ENCODE measurements at places on chromosomes 6 and 20.
A peak's percentile ranks its signal among the peaks of the same experiment; 100 is the strongest.

GRCh38 chr6:36327226-36327918 lies 9.3 kb downstream of the BNIP5 start:
- DNase-seq: no peak

DNA sequence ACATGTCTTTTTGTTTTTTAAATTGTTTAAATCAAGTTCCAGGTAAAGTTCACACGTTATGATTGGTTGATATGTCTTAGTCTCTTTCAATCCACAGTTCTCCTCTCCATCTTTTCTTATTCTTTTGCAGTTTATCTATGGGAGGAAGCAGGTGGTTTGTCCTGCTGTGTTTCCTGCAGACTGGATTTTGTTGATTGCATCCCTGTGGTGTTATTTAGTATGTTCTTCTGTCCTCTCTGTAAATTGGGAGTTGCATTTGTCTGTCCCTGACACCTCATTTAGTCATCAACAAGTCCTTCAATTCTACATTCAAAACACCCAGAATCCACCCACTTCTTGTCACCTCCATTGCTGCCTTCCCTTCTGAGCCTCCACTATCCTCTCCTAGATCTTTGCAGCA lies 8.1 kb downstream of the PACSIN1 start:
- DNase-seq: no peak

DNA sequence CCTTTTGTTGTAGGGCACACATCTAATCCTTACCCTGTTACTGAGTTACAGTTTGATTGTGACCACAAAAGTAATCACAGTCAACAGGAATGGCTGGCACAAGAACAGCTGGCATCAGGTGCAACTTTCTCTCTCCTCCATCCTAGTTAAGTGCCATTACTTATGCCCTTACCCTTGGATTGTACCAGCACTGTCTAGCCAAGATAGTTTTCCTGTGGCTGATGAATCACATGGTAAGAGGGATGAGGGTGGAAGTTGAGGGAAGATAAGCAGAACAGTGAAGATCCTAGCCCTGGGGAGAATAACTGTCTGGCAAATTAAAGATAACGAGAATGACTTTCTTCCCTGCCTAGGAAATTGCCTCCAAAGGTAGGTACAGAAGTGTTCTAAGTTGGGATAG lies 42.0 kb downstream of the RNF217 start:
- peak; percentile 34 for DNase-seq

DNA sequence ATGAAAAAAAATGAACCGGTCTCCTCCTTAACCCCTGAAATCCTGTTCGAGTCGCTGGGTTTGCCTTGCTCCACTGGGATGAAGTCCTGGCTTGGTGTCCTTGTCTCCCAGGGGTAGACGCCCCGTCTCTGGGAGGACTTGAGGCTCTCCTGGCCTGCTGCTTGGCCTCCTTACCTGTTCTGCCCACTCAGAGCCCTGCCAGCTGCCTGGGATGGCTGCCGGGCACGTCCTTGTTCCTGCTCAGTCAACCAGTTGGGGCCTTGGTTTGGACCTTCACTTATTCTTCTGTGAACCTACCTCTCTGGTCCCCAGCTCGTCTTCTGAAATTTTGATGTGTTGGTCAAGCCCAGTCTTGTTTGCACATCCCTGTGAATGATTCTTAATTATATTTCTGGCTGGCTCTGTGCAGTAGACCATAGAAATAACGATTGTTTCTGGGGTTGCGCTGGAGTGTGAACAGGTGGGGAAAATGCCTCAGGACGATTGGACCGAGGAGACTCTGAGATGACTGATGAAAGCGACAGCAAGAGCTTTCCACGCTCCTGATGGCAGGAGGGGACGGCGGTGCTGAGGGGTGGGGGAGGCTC lies 126.5 kb upstream of the ESR1 start:
- DNase-seq: no peak

DNA sequence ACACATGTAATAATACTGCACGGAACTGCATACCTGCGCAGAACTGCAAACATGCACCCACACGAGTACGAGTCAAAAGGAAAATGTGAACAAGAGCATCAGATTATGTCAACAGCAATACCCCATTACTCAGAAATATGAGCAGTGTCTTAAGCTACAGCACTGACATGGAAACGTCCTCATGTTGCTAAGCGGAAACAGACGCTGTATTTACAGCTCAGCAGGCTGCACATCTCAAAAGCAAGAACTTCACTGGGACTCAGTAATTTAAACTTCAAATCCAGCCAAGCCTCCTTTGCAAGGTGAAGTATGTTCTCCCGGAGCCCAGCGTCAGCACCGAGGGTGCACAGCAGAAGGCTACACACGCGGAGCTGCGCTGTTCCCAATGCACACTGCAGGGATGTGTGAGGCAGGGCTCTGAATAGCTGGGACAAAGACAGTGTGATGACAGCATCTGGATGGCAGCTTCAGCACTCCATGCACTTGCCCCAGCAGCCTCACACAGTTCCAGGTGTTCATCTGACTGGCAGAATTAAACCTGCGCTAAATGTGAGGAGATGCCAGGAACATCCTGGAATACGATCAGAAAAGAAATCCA lies 202.8 kb downstream of the WDR27 start:
- DNase-seq: no peak

- DNase-seq: no peak
Observed at GRCh38 chr6:12324099-12324498, 33.9 kb downstream of the EDN1 start.

DNA sequence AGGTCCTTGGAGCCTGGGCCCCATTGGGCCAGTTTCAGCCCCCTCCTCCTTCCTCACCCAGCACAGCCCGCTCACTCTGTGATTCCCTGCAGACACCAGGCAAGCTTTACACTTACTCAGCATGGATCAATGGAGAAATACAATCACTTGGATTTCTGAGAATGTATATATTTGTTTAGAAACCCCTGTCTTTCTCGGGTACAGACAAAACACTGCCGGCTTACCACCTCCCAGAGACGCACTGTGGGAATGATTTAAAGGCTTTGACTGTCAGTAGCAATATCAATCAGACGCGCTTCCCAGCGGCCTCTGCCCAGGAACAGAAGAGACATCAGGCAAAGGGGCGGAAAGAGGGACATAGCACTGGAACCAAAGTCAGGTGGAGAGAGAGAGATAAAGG lies 186.5 kb downstream of the MAFB start:
- DNase-seq: no peak

GRCh38 chr20:10454151-10454750 lies 19.1 kb downstream of the SLX4IP start:
- DNase-seq: no peak

DNA sequence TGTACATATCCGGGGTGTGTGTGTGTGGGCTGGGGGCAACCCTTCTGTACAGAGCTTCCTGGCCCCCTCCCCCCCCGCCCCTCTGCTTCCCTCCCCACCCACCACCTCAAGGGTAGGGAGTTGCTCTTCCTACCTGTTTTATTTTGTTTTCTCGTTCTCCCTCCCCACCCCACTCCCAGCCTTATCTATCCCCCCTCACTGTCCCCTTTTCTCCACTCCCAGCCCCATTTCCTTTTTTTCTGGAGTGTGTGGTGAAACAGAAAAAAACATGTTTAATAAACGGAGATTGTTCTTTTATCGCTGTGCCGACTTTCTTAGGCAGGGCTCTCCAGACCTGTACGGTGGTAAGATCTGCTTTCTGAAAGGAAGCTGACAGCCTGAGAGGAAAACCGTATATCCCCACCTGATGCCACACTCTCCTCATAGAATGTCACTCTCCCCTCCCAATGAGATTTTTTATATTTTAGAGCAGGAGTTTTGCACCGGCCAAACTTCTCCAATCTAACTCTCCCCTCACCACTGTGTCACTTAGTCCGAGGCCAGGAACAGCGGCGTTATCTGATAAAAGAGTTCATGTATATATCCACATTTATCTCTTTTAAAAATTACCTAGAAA lies 875 bp upstream of the ZBTB9 start:
- no peak for DNase-seq

DNA sequence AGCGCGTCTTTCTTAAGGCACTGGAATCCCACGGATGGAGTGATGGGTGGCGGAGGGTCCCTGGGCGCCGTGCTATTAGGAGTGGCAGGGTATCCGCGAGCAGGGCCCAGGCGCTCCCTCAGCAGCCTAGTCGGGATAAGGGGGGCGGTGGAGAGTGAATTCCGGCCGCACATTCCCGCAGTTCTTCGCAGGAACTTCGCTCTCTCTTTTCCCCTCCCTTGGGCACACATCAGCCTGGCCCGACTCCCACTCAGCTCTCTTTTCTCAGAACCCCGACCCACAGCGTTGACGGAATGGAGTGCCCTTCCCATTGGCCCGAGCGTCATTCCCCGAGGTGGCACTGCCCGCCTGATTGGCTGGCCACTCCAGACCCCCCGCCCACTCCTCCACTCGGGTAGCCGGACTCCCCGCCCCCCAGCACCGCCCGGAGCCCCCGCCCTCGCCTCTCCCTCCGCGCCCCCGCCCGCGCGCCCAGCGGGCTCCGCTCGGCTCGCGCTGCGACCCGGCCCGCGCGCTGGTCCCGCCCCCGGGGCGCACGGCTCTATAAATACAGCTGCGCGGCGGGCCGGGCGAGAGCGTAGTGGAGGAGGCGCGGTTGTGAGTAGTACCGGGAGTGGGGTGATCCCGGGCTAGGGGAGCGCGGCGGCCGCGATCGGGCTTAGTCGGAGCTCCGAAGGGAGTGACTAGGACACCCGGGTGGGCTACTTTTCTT lies at the start of gene ID4:
ID4 (plus strand) TSS at position 572 of the 712 bp plus-strand sequence. CDS start 385 bp downstream, outside the sequence.
- DNase-seq: peak; percentile 94

- DNase-seq: no peak
Observed at GRCh38 chr20:2604506-2604835, 48.0 kb upstream of the NOP56 start.

GRCh38 chr6:133610227-133610840 lies 278.6 kb upstream of the TCF21 start:
- no peak for DNase-seq

DNA sequence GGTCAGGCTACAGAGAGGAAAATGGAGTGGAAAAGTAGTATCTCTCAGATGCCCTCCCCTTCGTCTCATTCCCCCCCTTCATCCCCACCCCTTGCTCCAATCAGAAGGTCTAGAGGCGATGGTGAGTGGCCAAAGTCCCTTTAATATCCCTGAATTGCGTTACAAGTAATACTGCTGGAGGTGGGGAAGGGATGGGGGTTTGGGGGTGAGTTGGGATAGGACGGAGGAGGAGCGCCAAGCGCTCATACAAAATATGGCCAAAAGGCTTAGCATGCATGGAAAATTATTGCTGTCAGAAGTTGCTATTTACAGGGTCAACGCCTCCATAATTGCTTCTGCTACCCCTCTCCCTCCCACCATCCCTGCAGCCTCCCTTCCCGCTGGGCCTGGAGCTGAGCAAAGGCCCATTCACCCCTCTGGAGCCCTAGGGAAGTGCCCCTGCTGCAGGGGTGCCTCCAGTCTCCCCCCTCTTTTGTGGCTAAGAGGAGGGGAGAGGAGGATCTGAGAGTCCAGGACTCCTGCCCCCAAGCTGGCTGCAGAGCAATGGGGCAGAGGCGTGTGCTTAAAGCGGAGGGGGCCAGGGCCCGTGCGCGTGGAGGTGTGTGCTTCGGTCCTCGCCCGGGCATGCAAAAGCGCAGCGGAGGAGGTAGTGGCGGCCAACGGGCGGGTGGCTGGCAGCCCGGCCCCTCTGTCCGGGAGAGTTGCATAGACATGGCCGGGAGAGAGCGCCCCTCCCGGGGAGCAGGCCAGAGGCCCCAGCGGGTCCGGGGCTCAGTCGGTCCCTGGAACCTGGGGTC lies 8.7 kb upstream of the SRXN1 start:
- DNase-seq: no peak

DNA sequence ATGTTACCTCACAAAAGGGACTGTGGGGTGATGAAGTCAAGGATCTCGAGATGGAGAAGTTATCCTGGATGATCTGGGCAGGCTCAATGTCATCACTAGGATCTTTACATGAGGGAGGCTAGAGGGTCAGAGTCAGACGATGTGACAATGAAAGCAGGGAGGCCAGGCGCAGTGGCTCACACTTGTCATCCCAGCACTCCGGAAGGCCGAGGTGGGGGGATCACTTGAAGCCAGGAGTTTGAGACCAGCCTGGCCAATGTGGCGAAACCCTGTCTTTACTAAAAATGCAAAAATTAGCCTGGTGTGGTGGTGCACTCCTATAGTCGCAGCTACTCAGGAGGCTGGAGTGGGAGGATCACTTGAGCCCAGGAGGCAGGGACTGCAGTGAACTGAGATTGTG lies 68.8 kb downstream of the TTLL2 start:
- no peak for DNase-seq

- DNase-seq: no peak
Observed at GRCh38 chr20:40748182-40748581, 59.1 kb upstream of the MAFB start.

DNA sequence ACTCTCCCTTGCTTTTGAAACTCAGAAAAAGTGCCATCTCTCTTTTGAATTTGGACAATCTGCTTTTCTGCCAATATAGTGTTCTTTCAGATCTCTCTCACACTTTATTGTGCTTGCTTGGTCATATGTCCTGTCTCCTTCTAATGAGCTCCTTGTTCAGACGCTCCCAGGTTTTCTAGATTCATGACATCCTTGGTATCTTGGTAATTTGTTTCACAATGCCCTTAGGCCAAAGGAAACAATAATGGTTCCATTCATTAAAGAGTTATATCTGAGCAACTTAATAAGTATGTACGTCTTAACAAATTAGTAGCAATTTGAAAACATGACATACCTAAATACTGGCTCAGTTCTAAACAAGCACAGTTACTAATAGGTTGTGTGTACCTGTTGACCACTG lies 293.4 kb upstream of the SPTLC3 start:
- no peak for DNase-seq

DNA sequence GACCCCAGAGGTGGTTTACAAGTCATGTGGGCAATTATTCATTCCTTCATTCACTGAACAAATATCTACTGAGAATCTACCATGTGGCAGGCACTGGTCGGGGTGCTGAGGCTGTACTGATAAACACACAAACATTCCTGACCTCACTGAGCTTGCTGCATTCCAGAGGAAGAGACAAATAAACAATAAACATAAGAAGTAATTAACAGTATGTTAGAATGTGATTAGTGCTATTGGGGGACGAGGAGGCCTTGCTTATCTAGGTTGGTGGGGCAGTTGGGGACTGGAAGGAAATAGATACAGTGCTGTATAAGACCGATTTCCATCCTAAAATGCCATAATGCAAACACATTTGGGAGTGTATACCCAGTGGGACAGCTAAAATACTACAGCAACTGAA lies 44.1 kb downstream of the MAK start:
- no peak for DNase-seq

GRCh38 chr6:155432293-155432692 lies 23.3 kb downstream of the NOX3 start:
- DNase-seq: no peak

- DNase-seq: no peak
Observed at GRCh38 chr20:57888591-57888990, 178.8 kb upstream of the PMEPA1 start.

- DNase-seq: no peak
Observed at GRCh38 chr6:17883665-17884497, 103.6 kb downstream of the KIF13A start.

DNA sequence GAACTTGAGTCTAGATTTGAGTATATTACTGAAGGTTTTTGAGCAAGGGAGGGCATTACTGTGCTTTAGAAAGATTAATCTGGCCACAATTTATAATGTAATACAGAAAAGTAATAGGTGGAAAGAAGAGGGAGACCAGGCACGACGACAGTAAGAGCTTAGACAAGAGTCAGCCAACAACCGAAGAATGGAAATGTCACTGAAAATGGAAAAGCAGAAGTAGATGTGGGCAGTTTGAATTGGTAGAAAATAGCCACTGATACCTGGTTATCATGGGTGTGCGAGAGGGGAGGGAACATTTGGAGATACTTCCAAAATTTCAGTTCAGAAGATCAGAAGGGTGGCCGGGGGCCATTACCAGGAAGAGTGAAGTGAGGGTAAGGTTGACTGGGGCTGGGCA lies 339.1 kb downstream of the UTRN start:
- DNase-seq: no peak

- peak; percentile 15 for DNase-seq
Observed at GRCh38 chr20:52991830-52992229, 19.7 kb downstream of the TSHZ2 start.

- DNase-seq: no peak
Observed at GRCh38 chr20:7358670-7359069, 581.6 kb downstream of the HAO1 start.
